ENCODE measurements at places on chromosomes 12 and 14.

GRCh38 chr14:79638672-79639266 lies 572.5 kb downstream of the DIO2 start:
- no peak for DNase-seq

- no peak for DNase-seq
Measured at GRCh38 chr12:111826316-111826715, 15.7 kb upstream of the MAPKAPK5 start.

DNA sequence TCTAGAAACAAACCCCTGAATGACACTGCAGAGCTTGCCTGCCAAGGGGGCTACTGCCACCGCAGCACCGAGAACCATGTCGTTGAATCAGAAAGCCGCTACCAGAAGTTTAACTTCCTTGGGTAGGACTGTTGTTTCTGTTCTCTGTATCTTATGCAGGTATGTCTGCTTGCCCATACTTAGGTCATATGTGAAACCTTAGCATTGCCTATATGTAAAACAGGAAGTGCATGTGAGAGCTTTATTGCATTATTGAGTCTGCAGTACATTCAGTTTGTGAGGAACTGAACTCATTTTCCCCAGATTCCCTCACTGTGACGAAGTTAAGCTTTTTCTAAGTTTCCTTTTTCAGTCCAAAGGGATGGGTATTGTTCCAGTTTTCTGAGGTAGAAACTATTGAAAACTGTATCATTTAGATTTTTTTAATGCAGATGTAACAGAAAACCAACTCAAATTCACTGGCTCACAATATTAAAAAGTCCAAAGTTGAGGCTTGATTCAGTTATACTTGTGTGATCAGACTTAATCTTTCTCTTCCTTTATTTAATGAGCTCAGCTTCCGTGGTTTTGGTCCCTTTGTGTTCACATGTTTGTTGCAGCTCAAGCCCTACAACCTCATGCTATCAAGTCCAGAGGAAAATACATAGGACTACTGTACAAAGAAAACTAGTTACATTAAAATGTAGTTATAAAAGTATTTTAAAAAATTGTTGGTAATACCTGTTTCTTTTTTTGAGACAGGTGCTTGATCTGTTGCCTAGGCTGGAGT lies 6.9 kb downstream of the FBXO34 start:
- DNase-seq: peak; percentile 6

- no peak for DNase-seq
Measured at GRCh38 chr12:62977883-62978282, 42.9 kb upstream of the PPM1H start.

DNA sequence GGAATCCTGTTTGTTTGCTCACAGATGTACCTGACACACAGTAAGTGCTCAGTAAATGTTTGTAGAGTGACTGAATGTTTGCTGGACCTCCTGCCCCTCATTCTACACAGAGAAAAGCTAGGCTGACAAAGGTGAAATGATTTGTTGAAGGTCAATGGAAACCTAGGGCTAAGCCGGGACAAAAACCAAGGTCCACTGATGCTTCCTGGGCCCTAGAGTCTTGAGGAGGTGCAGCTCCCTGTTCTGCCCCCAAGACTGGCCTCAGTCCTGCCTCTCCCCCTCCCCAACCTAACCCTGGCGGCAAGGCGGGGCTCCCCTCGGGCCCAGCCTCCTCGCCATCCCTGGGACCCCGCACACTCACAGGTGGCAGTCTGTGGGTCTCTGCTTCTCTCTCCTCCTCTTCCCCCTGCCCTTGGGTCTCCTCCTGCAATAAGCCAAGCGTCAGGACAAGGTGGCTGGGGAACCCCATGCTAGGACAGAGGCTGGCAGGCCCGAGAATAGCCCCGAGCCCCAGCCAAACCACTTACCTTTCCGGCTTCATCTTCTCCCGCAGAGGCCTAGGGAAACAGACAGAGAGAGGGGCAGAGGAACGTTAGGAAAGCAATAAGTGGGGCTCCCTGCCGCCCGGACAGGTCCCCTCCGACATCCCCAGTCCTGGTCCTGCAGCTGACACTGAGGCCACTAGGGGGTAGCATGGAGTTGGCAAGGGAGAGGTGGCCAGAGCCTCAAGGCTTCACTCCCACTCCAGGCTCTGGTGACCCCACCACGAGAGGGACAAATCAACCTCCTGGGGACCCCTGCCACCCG lies 9.3 kb downstream of the PGF start:
- DNase-seq: peak; percentile 73

- no peak for DNase-seq
Measured at GRCh38 chr14:100892496-100893227, 10.9 kb downstream of the RTL1 start.

DNA sequence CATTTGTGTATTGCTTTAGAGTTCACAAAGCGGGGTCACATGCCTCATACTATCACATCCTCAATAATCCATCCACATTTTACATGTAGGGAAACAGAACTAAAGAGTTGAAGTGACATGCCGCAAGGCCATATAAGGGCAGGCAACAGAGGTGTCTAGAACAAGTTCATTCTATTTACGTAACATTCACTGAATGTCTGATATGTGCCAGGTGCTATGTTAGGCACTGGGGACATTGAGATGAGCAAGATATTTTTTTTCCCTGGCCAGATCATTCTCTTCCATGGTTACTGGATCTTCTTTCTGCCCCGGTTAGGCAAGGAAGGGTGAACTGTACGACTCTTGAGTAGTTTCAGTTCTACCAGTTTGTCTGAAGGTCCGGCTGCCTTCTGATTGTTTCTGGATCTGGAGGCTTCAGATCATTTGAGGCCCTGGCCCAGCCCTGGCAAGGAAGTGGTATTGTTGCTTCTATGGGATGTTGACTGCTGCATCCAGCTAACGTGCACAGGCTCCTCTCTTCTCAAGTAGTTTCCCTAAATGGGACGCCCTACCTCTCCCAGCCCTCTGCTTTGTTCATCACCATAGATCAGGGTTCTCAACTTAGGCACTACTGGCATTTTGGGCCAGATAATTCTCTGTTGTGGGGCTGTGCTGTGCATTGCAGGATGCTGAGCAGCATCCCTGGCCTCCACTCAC lies 12.1 kb downstream of the GPATCH2L start:
- DNase-seq: no peak

DNA sequence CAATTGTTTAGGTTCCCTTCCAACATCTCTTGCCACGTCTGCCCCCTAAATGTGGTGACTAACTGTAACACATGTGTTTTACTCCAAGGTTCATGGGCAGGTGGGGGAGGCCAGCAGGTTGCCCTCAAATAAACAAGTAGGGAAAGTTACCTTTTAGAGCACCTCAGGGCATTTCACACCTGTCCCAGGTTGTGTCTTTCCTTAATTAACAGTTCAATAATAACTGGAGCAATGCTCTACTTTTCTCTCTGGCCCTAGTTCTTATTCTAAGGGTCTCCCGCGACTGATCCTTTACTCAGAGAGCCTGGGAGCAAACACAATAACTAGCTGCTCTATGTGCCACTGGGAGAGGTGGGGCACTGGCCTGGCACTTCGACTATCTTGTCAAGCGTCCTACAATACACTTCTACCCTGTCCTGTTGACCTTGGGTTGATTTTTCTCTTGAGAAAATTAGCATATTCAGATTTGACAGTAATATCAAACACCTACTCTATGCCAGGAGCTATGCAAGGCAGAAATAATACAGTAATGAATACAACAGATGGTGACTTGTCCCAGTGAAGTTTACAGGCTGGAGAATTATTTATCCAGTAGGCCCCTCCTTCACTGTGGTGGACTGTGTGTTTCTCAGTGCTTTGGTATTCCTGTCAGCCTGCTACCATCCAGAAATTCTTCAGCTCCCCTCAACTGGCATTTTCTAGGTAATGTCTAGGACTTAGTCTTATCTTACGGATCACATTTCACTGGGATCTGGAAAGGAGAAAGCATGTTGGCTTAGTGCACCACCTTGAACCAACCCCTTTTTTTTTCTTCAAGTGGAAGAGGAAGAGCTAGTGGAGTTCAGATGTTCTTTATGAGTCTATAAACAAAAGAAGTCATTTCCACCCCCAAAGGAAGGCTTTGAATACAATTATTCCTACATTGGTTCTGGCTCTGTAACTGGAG lies 202.6 kb downstream of the CRADD start:
- DNase-seq: peak; percentile 58

DNA sequence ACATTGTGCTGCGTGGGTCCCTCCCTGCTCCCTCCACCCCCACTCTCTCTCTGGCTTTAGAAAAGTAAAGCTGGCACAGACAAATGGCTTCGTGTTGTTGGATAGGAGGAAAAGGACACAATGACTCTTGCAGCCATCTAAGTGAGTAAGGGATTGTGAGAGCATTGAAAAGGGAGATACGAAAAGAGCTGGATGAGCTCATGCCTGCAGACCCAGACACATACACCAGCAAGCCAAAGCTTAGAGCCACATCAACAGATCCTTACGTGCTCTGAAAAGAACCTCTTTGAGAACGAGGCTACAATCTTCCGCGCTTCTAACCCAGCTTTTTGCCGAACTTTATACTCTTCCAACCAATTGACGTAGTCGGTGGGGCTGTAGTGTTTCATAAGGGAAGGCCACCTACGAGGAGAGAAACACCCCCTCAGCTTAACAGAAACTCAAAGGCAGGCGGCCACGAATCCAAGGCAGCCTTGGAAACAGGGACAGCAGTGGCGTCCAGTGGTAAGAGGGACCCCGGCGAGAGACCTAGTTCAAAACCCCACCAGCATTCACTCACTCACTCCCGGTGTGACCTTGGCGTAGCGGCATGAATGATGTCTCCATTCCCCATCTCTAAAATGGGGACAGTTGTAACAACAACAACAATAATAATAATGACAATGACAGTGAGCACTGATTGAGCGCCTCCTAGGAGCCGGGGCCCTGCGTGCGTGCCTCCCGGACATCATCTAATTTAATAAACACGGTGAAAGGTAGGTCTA lies 1.1 kb downstream of the FBXO21 start:
- DNase-seq: peak; percentile 71

GRCh38 chr14:105412771-105413543 lies 6.7 kb upstream of the MTA1 start:
- no peak for DNase-seq

DNA sequence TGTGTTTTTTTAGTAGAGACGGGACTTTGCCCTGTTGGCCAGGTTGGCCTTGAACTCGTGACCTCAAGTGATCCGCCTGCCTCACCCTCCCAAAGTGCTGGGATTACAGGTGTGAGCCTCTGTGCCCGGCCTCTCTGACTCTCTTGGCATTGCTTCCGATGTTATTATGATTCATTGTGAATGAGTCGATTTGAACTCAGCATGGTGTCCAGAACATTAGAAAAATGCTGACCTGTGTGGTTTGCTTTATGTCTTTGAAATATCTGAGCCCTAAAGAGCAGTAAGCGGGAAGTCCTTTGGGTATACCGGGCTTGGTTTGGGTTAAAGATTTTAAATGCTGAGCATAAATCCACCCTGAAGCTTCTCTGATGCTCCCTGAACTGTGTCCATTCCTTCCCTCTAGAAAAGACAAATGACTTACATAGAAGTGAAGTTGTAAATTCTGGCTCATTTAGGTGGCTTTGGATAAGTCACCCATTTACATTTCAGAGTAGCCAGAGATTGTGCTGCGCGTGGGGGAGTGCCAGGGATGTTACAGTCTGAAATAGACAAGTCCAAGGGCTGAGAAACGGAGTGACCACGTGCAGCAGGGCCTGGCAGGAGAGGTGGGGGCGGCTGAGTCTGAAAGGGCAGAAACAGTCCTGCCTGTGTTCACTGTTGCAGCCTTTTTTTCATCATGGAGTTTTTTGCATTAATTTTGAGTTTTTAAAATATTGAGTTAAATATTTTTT lies 39.6 kb downstream of the SLC15A4 start:
- DNase-seq: no peak

DNA sequence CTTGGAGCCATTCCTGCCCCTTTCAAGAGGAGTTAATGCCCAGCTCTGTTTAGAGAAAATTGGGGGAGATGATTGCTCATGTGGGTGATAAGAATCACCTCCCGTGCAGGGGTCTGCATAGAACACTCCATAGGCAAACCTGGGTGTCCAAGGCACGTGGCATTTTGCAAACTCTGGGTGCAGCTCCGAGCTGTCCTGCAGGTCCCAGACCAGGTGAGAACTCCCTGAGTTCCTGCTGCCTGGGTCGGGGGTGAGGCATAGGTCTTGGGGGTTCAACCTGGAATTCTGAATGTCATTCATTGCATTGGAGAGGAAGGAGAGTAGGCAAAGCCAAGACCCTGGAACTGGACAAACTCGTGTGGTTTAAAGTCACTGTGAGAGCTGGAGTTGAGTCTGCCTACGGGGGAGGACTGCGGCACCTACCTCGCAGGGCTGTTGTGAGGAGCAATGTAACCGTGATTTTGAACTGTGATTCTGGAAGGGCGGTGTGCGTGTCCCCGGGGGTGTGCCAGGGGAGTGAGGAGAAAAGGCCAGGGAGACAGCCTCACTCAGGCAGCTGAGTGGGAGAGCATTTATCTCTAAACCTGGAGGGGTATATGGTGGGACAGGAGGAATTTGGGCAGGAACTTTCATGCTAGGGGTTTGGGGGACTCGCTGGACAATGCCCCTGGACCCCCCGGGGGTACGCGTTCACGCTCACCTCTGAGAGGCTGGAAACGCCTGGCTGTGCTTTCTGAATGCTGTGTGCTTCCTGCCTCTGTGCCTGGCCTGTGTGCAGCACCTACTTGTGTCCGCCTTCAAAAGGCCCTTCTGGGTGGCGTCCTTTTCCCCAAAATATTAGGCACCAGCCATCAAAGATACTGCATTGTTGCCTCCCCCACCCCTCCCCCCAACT lies 30.4 kb downstream of the MEG3 start:
- no peak for DNase-seq

DNA sequence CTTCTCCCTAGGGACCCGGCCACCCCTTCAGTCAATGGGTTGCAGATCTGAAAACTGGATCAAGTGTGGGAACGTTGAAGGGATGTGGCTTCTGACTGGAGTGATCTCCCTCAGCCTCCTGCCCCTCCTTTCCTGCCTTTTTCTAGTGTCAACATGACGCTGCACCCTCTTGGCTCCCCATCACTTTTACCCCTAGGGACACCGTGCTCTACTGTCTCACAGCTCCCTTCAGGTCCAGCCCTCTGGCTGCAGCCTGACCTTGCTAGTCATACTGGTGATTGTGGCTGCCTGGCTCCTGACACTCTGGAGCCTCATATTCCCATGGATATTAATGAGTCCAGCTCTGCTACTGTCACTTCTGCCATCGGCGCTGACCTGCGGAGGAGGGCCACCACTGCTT lies 51.5 kb upstream of the RASSF3 start:
- no peak for DNase-seq

- DNase-seq: peak; percentile 51
Measured at GRCh38 chr12:30448038-30448437, 247.6 kb downstream of the IPO8 start.

- DNase-seq: no peak
Measured at GRCh38 chr14:41758011-41758665, 151.5 kb downstream of the LRFN5 start.

DNA sequence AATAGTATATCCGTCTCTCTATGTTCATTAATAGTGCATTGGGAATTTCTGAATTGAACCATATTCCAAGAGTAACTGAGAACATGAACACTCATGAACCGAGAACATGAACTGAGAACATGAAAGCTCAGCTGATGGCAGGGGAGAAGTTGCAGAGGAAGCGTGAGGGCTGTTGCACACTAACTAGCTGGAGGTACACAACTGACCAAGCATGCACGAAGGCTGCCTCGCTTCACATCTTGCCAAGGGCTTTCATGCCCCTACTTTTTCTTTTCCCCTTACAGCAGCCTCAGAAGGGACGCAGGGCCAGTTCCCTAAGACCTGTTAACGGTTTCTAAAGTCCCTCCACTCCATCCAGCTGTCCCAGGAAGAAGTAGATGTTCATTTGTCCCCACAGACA lies 4.3 kb downstream of the RNASE1 start:
- no peak for DNase-seq

- no peak for DNase-seq
Measured at GRCh38 chr14:97866195-97866594, 1069.0 kb downstream of the VRK1 start.

- DNase-seq: no peak
Measured at GRCh38 chr14:26217778-26218177, 380.1 kb downstream of the NOVA1 start.

Data from mesenchymal stem cell (in vitro differentiated cells and primary cell).